ENCODE measurements at places on chromosomes 7 and 10. TPM values are rescaled to one million over a fixed set of nuclear protein-coding genes. Genes with fewer than 3 reads are reported as not detected.

GRCh38 chr10:78687626-78688025 lies 381.1 kb upstream of the ZMIZ1 start:
- DNase-seq, result no peak

The FAM25A gene
- not detected for total RNA-seq

The IDI2 gene
- total RNA-seq, result not detected

The CTAGE15 gene
- total RNA-seq, result not detected

GRCh38 chr7:68250143-68250542 lies 1253.5 kb downstream of the TYW1 start:
- DNase-seq, result no peak

DNA sequence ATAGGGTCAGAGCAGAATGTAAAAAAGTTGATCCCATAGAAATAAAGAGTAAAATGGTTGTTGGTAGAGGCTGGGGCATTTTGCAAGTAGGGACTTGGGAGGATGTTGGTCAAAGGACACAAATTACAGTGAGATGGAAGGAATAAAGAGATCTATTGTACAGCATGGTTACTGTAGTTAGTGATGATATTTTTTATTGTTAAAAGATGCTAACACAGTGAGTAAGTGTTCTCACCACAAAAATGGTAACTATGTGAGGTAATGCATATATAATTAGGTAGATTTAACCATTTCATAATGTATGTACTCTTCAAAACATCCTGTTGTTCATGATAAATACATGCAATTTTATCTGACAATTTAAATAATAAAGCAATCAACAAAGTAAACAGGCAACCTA lies 280.7 kb upstream of the MAGI2 start:
- no peak for DNase-seq

GRCh38 chr7:107613948-107614347 lies 33.9 kb downstream of the BCAP29 start:
- no peak for DNase-seq

The HNRNPF gene
- 88.1 TPM for total RNA-seq

DNA sequence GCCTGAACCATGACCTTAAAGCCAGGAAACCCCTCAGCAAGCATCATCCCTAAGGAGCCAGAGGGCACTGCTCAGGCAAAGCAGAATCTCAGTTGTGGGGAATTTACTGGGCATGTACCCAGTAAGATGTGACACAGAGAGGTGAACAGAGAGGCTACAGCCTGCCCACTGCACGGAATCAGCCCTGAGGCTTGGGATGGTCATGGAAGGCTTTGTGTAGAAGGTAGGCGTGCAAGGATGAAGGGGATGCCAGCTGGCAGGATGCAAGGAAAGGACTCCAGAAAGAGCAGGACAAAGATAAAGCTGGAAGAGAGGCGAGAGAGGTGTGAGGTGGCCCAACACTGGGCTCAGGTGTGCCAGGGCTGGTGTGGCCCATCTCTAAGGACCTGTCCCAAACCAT lies 2.4 kb upstream of the AIFM2 start:
- no peak for DNase-seq

The RAPGEF5 gene
- 0.41 TPM for total RNA-seq

DNA sequence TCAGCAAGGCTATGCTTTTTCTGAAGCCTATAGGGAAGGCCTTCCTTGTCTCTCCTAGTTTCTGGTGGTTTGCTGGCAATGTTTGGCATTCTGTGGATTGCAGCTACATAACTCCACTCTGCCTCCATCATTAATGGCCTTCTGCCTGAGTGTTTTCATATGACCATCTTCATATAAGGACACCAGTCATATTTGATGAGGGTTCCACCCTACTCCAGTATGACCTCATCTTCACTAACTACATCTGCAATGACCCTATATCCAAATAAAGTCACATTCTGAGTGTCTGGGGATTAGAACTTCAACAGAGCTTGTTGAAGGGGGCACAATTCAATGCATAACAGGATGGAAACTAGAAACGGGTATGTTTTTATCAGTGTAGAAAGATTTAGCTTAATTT lies 22.1 kb downstream of the CAV1 start:
- no peak for DNase-seq

The MUC12 gene
- total RNA-seq, result not detected

GRCh38 chr7:5597772-5598171 lies 174.1 kb upstream of the TNRC18 start:
- DNase-seq, result no peak

DNA sequence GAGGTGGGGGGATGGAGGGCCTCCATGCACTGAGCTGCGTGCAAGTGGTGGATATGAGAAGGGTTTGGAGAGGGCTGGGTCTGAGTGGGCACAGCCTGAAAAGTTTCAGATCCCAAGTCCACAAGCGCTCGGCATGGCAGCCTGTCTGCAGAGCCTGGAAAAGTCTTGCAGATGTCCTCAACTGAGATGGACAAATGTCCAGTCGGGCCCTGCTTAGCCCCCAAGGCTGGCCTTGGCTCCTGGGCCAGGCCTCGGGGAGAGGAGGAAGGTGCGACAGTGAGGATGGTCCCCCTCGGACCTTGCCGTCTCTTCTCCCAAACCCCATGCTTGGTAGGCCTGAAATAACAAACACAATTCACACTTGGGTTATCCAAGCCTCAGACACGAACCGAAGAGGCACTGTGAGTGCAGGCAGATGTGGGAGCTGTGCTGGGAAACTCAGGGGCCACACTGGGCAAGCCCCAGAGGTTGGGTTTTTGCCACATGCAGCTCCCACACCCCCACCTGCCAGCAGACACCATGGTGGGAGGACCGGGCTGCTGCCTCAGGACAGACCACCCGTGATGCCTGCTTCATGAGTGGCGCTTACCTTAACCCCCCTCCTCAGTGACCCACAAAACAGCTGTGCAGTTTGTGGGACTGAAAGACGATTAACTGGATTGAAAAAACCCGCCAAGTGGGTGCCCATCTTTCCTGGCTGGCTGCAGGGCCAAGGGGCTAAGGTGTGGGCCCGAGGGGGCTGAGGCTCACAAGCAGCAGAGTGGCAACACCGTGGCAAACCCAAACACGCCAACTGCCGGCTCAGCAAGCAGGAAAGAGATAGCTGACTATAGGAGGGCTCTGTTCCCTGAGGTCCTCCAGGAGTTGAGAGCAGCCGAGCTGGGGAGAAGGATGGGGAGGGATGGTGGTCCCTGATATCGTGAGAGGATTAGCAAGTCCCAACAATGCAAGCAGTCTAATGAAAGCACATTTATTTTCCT lies 156.8 kb downstream of the RNF216 start:
- no peak for DNase-seq

The UPK3B gene
- total RNA-seq, result 6.5 TPM

- no peak for DNase-seq
These were observed 227.7 kb downstream of the TMEM178B start for GRCh38 chr7:141301544-141301943.

The NKX6-2 gene
- total RNA-seq, result not detected

GRCh38 chr10:22003964-22004281 lies 393 bp upstream of the DNAJC1 start:
- no peak for DNase-seq

The TFPI2 gene
- 0.71 TPM for total RNA-seq
